ENCODE measurements at places on chromosomes 7 and 10.

GRCh38 chr7:82631998-82632397 lies 188.4 kb upstream of the CACNA2D1 start:
- DNase-seq = no peak

GRCh38 chr7:27157702-27158431 lies 1.4 kb upstream of the HOXA7 start:
- no peak for DNase-seq

DNA sequence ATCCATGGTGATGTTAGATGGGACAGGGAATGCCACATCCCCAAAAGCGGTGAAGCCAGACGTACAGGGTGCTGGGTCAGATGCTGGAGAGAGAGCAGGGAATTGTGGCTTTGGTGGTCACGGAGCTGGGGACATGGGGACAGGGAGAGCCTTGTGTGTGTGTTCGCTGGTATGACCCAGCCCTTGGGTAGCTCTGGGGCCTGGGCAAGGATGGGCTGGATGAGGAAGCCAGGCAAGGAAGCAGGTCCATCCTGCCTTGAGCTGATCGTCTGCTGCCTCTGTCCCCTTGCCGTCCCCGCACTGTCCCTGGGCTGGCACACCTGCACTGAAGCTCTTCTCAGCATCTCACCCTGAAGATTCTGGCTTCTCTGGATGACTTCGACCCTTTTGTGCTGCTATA lies 15.4 kb upstream of the CLDN4 start:
- DNase-seq = no peak

- no peak for DNase-seq
These were observed 11.8 kb downstream of the RASGEF1A start for GRCh38 chr10:43254881-43255633.

- no peak for DNase-seq
These were observed 296.0 kb upstream of the MKI67 start for GRCh38 chr10:128422190-128422589.

GRCh38 chr10:122347170-122347841 lies 27.2 kb upstream of the PLEKHA1 start:
- no peak for DNase-seq

DNA sequence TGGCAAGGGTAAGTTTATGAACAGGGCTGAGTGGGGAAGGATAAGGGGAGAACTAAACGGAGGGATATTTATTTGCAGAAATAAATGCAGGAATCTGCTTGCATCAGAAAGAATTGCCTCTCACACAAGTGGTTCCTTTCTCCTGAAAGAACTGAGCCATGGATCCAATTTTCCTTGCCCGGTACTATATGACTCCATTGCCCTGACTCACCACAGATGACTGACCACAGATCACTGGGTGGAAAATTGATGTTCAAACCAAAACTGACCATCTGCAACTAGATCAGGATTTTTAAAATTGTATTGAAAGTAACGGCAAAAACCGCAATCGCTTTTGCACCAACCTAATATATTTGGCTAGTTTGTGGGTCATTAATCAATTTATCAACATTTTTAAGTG lies 6.2 kb upstream of the MACC1 start:
- no peak for DNase-seq

DNA sequence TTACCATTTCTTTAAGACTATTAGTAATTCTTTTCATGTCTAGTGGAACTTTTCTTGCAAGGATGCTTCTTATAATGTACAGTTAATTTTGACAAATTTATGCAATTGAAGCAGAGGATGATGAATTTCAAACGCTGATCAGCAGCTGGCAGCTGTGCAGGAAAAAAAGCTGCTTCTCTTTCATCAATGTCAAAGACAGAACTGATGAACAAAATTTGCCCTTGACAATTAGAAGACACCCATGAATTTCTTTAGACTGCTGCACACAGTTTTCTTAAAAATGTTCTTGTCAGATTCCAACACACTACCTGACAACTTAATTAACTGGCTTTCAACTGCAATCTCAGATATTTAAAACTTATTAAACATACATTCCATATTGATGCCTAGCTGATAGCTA lies 138.3 kb downstream of the SKAP2 start:
- no peak for DNase-seq

All from DMS153 (cell line).